Stimulated activated CD8-positive, alpha-beta memory T cell treated with anti-CD3 and anti-CD28 coated beads, Interleukin-4, amount 100 ng/mL, for 24 hours (primary cell): ENCODE measurements at places on chromosomes 5 and 9.

- no peak for DNase-seq
Observed at GRCh38 chr5:19626211-19626610, 361.8 kb downstream of the CDH18 start.

GRCh38 chr9:97470076-97470475 is 31.4 kb upstream of the TMOD1 start:
- DNase-seq, result no peak

- DNase-seq, result no peak
Observed at GRCh38 chr5:10427201-10427600, 14.5 kb upstream of the ROPN1L start.

GRCh38 chr9:134793288-134794188 is 87.1 kb upstream of the FCN2 start:
- DNase-seq, result no peak

DNA sequence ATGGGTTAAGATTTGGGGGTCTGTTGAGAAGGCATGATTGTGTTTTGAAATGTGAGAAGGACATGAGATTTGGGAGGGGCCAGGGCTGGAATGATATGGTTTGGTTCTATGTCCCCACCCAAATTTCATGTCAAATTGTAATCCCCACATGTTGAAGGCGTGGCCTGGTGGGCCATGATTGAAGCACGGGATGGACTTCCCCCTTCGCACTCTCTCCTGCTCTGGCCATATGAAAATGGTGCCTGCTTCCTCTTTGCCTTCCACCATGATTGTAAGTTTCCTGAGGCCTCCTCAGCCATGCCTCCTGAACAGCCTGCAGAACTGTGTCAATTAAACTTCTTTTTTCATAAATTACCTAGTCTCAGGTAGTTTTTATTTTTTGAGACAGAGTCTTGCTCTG is 14.7 kb upstream of the NOTCH1 start:
- DNase-seq, result no peak

GRCh38 chr5:129141696-129142095 is 47.1 kb downstream of the ISOC1 start:
- no peak for DNase-seq

GRCh38 chr5:106174903-106175302 is 1495.8 kb downstream of the EFNA5 start:
- no peak for DNase-seq

- no peak for DNase-seq
Observed at GRCh38 chr5:52794519-52794918, 6.8 kb downstream of the ITGA1 start.

DNA sequence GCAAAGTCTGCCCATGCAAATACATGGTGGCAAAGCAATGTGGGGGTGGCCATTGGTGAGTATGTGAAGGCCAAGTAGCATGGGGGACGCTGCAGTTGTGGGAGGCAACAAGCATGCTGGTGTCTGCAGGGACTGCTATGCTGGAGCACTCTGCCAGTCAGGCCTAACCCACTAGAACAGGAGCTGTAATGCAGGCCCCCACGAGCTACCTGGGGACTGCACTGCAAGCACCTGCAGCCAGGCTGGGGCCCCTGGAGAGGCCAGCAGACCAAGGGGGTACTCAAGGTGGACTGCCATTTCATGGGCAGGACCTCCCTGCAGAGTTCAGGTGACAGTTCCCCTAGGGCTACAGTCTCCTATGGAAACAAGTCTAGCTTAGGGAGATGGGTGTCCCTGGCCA is 183.8 kb upstream of the PDE4D start:
- no peak for DNase-seq

DNA sequence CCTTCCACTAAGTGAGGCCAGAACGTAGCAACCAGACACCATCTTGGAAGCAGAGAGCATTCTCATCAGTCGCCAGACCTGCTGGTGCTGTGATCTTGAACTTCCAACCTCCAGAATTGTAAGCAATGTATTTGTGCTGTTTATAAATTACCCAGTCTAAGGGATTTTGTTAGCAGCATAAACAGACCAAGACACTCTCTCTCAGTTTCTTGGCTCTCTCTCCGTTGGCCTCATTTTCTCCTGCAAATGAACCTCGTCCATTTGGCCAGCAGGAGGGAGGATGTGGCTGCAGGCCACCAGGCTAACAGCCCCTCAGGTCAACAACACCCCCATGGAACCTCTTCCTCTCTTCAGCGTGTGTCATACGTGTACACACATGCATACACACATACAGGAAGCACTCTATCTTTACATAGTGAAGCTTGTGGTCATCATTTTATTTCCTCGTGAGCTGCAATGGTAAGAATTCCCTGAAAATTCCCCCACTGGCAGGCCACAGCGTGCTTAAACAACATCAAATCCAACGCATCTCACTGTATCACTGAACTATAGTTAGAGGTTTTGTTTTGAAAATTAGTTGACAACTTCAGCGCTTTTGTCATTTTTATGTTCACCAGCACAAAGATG is 62.8 kb upstream of the PPP1R26 start:
- no peak for DNase-seq

DNA sequence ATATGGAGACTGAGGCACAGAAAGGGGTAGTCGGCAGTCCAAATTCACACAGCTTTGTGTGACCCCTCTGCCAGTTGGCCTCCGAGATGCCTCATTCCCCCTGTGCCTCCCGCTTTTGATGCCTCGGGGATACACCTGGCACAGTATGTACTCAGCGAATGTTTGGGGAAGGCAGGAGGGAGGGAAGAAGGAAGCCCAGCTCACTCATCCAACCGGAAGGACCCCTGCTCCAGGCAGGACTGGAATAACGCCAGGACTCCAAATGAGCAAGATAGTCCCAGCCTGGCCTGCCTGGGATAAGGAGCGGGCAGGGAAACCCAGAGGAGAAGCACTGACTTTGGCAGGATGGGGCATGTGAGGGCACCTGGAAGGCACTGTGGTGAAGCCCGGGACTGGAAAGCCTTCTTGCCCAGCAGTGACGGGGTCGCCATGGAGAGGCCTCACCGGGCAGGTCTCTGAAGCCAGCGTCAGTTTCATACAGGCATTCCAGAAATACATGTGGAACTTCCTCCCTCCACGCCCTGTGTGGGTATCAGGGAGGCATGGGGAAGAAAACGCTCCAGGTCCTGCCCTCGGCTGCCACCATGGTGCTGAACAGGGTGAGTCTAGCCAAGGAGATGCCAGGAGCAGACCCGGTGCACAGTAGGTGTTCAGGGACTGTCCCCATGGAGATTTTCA is 20.3 kb downstream of the LMX1B start:
- DNase-seq, result no peak

DNA sequence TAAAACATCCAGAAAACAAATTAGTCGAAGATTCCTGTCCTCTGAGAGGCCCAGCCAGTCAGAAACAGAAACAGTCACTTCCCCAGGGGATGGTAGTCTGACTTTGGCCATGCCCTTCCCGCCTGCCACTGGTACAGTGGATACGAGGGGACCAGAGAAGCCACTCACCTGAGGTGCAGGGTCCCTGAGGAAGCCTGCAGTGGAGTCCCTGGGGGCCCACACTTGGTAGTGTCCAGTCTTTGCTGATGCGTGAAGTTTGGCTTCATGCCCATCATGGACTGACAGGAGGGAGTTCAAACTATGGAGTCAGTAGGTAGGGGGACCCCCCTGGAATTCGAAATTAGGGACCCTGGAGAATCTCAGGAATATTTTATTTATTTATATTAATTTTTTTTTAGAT is 147.5 kb downstream of the DAB2IP start:
- no peak for DNase-seq

GRCh38 chr9:89428901-89429890 is 68.7 kb downstream of the SEMA4D start:
- DNase-seq, result no peak

- DNase-seq, result no peak
Observed at GRCh38 chr9:85432599-85432998, 309.2 kb downstream of the AGTPBP1 start.

GRCh38 chr5:180136630-180137381 is 65.2 kb upstream of the RNF130 start:
- DNase-seq, result no peak

DNA sequence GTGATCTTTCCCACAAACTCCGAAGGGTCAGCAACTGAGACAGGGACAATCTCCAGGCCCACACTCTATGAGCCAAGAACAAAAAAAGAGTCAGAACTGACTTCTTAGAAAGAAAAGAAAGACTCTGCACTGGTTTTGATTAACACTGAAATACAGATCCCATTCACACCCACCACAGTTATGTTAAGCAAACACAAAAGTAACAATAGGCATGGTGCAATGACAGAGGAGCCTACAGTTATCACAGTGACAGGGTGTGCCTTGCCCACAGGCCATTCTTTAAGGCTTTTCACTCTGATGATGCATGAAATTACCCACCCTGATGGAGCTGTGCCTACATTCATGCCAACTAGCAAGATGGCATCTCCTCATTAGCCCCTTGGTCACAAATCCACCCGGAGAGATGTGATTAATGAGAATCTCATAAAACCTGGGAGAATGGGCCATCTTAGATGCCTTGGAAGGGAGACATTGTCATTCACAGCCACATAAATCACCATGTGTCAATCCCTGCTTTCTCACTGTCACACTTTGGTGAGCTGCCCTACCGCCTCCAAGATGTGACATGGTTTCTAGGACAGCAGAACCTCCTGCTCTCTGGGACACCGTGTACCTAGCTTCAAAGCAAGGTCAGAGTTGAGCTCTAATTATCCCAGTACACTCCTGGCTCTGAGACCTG is 27.6 kb upstream of the FSTL4 start:
- no peak for DNase-seq

DNA sequence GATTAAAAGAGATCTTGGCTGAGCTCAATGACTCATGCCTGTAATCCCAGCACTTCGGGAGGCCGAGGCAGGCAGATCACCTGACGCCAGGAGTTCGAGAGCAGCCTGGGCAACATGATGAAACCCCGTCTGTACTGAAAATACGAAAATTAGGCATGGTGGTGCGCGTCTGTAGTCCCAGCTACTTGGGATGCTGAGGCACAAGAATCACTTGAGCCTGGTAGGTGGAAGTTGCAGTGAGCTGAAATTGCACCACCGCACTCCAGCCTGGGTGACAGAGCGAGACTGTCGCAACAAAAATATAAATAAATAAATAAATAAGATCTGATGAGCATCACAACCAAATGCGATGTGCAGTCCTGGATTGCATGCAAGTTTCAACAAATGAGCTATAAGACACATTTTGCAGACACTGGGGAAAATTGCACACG is 8.7 kb upstream of the ENG start:
- no peak for DNase-seq

DNA sequence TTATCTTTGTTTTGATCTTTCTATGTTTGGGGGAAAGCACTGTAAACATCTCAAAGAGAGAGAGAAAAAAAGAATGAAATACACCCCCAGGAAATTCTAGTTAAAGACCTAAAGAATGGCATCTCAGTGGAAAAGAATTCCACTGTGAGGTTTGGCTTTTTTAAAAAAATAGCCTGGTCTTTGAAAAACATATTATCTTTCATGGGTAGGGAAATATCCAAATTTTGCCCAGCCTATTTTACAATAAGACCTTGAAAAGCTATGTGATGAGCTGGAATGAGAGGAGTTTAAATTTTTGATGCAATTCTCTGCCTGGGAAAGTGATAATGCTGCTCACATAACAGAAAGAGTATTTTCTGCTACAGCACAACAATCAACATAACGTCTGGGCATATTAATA is 348.1 kb upstream of the WWC1 start:
- no peak for DNase-seq

GRCh38 chr5:81269751-81270393 is 31.5 kb upstream of the ZCCHC9 start:
- no peak for DNase-seq

GRCh38 chr5:80656425-80656824 is 1.6 kb upstream of the DHFR start:
- no peak for DNase-seq

DNA sequence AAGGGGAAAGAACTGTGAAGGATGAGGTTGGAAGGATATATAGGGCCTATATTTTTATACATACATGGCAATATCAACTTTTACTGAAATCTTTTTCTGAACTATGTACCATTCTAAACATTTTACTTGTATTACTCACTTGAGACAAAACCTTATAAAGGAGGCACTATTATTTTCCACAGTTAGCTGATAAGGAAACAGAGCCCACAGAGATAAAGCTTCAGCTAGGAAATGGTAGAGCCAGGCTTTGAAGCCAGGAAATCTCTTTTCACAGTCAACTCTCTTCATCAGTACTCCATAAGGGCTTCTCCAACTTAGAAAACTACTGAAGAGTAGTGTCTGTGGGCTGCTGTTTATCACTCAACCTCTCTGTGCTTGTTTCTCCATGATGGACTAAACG is 613.7 kb downstream of the PRELID2 start:
- DNase-seq, result no peak

DNA sequence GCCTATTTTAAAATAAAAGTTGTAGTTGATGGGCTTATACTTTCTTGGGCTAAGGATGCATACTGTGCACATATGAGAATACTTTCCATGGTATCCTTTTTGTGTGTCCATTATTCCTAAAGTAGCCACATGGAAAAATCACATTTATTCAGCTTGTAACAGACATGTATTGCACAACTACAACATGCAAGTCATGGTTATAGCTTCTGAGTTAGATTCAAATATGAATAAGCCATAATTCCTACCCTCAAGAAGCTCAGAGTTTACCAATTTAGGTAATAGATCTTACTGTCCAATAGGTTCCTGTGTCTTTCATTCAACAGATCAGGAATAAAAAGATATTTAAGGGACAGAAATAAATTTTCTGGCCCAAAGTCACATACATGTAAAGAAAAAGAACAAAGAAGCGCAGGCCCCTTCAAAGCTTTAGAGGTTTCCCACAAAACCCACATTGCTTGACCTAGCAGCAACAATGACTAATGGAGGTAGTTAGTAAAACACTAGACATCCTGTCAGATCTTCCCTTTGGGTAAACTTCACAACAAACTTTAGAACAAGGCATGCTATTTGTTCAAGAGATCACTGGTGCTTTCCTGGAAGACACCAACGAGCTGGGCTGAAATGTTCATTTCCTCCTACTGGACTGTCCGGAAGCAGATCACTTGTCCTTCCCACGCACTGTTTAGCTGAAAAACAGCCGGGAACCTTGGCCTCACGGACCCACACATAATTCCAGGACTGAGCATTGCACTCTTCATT is 78.4 kb upstream of the ITGA1 start:
- DNase-seq, result no peak

DNA sequence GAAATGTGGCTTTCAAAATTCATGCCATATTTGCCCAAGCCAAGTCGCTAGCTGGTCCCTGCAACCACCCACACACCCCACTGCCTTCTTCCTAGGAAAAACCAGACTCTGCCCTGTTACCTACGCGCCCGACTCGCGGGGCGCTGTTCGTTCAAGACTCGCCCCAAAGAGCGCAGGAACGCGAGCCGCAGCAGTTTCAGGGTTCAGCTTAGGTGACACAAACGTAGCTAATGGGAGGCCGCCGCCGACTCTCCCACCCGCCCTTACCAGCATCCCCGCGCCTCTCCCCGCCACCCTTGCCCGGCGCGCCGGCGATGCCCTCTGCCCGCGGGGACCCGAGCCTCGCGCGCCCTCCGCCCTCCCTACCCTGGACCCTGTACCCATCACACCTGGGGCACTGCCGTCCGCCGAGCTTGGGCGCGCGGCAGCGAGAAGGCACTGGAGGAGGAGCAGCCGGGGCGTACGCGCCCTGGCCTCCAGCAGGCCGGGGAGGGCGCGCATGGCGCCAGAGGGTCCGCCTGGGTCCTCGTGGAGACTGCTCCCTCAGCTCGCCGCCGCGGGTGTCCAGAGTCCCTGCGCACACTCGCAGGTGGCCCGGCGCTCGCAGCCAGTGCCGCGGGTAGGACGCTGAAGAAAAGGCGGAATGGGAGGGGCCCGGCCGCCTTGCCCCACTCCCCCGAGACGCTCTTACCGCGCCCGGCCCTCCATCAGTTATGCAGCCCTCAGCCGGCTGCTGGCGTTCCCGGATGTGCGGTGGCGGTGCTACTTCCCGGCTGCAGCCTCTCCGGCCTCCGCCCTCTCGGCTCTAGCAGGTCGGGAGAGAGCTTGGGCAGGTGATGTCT is at the start of gene EMB:
EMB (minus strand) TSS at position 638 of the 842 bp plus-strand sequence; CDS start at position 501, 137 bp downstream.
- DNase-seq, result peak; percentile 66

- DNase-seq, result no peak
Observed at GRCh38 chr5:39024884-39025283, 49.3 kb downstream of the RICTOR start.
